ENCODE measurements at places on chromosomes 5 and 9.

GRCh38 chr5:121396716-121397115 is 455.0 kb upstream of the FTMT start:
- ATAC-seq: no peak

DNA sequence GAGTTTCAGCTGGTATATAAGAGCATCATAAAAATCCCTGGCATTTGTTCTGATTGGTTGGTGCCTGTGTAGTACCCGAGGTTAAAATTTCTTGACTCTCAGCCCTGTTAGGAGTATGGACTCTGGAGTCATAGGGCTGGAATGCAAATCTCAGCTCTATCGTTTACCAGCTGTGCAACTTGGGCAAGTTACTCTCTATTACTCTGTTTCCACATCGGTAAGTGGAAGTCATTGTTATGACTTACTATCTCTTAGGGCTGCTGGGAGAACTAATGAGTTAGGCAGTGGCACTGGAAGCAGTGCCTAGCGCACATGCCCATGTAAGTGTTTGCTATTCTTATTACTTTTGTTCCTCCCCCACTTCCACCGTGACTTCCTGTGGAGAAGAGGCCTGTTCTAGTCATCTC is 141.6 kb downstream of the BOD1 start:
- ATAC-seq: no peak

- ATAC-seq: no peak
Measured at GRCh38 chr9:121950441-121950840, 142.7 kb downstream of the TTLL11 start.

GRCh38 chr9:13166996-13167395 is 112.5 kb downstream of the MPDZ start:
- ATAC-seq: no peak

- ATAC-seq: no peak
Measured at GRCh38 chr5:156641686-156642085, 208.4 kb upstream of the PPP1R2B start.

GRCh38 chr9:126494746-126495145 is 119.0 kb upstream of the LMX1B start:
- ATAC-seq: no peak

DNA sequence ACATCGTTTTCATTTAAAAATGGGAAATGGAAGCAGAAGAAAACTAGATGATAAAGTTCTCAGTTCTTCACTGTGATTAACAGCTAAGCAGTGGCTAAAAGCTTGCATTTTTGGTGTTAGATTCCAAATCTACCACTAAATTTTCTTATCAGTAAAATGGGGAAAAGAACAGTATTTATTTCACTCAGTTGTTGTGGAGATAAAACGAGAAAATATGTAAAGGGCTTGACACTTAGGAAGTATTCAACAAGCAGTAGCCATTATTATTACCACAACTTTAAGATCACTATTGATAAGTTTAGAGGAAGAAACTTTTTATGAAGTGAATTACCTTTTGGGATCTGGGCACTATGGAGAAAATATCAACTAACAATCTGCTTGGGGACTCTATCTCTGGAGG is 4.5 kb downstream of the STOM start:
- ATAC-seq: no peak

DNA sequence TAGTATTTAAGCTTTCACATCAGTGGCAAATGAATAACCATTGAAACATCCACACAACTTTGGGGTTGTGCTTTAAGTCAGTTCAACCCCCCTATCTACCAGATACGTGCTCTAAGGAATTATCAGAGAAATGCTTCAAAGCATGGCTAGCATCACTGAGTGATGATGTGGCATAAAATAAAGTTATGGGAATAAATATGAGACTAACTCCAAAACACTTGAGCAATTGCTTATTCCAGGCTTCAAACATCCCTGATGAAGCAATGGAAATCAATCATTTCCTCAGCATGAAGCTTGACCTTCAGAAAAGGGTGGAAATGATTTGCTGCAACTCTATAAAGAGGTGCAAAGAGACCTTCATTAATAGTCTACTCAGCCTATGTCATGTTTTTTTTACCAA is 292.0 kb upstream of the SMC2 start:
- no peak for ATAC-seq

- ATAC-seq: peak; percentile 76
Measured at GRCh38 chr5:179166886-179167841, 107.0 kb downstream of the ZNF354C start.

DNA sequence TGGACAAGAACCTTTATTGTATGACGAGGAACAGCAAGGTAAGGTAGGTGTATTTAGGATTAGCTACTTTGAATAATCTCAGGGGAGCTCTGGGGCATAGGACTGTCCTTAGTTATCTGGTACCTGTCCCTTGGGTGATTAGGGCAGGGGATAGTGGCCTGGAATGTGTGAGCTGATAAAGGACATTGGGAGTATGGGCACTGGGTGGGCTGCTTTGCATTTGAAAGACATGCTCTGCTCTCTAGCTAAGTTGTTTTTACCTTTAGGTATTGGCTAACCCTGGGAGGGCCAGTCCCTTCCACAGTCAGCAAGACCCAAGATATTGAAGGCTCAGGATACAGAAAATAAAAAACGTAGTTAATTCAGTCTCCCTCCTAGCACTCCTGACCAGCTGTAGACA is 282.8 kb upstream of the C9orf72 start:
- no peak for ATAC-seq

DNA sequence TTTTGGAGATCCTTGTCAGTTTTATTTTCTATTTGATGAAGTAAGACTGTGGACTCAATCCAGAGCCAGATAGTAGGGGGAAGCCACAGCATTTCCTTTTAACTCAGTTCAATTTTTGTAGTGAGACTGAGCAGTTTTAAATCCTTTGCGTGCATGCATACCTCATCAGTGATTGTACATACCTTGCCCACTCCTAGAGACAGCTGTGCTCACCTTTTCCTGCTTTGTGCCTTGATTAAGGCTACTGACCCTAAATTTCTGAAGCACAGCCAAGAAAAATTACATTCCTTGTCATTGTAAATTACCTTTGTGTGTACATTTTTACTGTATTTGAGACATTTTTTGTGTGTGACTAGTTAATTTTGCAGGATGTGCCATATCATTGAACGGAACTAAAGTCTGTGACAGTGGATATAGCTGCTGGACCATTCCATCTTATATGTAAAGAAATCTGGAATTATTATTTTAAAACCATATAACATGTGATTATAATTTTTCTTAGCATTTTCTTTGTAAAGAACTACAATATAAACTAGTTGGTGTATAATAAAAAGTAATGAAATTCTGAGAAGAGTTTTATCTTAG is 17.8 kb downstream of the DIMT1 start:
- no peak for ATAC-seq

DNA sequence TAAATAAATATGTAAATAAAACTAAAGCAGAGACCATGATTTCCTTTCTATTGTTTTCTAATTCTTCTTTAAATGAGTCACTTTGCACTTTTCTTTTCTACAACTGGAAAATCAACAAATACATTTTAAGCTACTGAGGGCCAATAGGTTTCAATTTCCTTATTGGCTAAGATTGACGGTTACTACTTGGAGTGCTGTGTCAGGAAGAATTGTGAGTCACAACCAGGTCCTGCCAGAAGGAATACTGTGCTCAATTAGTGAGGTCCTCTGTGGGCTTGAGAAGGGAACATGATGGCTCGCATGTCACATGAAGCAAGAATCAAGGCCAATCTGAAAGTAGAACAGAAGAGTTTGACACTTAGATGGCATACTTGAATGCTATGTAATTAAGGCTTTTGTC is 110.8 kb downstream of the HMHB1 start:
- no peak for ATAC-seq

DNA sequence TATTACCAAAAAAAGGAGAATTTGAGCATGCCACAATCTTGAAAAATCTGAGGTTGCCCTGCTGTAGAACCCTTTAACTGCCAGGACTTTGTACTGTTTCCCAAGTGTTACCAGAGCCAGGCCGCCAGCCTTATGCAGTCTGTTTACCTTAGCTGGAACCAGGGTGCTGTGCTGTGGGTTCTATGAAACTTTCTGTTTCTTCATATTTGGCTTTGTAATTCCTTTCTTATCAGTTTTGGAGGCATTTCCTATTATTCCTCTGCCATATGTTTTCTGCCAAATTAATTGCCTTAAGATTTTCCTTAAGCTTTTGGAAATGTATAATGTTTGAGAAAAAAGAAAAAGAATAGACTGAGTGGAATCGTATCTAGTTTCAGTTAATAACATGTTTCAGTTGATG is 2.1 kb downstream of the S1PR3 start:
- no peak for ATAC-seq

GRCh38 chr5:80246001-80246758 is 9.7 kb downstream of the SERINC5 start:
- no peak for ATAC-seq

DNA sequence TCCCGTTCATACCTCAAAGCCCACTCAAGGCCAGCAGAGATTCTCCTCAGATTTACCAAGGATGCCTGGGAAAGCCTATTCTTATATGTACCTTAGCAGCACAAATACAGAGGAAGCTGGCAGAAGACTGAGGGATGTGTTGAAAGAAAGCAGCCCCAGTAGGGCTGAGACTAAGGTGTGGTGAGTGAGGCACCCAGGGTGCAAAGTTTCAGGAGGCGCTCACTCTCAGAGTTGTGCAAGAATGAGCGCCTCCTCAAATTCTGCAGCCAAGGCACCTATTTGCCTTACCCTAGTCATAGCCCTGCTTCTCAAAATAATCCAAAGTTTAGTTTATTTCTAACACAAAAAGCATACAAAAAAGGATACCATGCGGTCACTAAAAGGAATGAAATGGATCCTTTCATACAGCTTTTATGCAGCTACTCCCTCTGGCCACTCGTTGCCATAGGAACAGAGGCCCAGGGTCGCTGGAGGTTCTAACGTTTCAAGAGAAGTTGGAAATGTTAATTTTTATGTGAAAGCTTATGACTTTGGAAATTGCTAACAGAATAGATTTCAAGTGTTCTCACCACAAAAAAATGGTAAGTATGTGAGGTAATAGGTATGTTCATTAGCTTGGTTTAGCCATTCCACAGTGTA is 79.7 kb upstream of the SMIM23 start:
- ATAC-seq: no peak

GRCh38 chr9:105127863-105128220 is 116.6 kb upstream of the SLC44A1 start:
- peak; percentile 49 for ATAC-seq
